Activated naive CD4-positive, alpha-beta T cell treated with anti-CD3 and anti-CD28 coated beads for 36 hours (primary cell): ENCODE measurements at places on chromosomes 12 and 14. TPM values are rescaled to one million over a fixed set of nuclear protein-coding genes. Genes with fewer than 3 reads are reported as not detected.
A peak's percentile ranks its signal among the peaks of the same experiment; 100 is the strongest.

- no peak for DNase-seq
Observed at GRCh38 chr12:22979854-22980469, 355.0 kb downstream of the ETNK1 start.

TTC8 gene
- 1.9 TPM for total RNA-seq

TAS2R46 gene
- total RNA-seq, result 0.27 TPM

TMEM179 gene
- 0.21 TPM for total RNA-seq

DNA sequence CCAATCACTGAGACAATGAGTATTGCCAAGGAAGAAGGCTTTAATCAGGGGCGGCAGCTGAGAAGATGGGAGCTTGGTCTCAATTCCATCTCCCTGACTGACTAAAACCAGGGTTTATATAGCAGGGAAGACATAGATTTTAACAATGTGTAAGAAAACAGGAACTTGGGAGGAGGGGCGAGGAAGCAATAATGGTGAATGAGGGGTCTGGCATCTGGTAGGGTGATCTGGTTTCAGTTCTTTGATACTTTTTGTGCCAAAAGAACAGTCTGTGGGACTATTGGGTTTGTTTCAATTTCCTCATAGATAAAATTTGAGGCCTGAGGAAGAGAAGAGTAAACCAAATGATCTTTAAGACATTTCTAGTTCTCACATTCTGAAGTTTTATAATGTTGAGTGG is 49.2 kb downstream of the FUT8 start:
- DNase-seq, result no peak

IL31 gene
- not detected for total RNA-seq

GUCY2C gene
- not detected for total RNA-seq

GRCh38 chr12:66633676-66634075 is 45.2 kb downstream of the GRIP1 start:
- DNase-seq, result no peak

MYF6 gene
- total RNA-seq, result not detected

GRCh38 chr12:66352197-66352596 is 49.9 kb downstream of the HELB start:
- peak; percentile 35 for DNase-seq

DNA sequence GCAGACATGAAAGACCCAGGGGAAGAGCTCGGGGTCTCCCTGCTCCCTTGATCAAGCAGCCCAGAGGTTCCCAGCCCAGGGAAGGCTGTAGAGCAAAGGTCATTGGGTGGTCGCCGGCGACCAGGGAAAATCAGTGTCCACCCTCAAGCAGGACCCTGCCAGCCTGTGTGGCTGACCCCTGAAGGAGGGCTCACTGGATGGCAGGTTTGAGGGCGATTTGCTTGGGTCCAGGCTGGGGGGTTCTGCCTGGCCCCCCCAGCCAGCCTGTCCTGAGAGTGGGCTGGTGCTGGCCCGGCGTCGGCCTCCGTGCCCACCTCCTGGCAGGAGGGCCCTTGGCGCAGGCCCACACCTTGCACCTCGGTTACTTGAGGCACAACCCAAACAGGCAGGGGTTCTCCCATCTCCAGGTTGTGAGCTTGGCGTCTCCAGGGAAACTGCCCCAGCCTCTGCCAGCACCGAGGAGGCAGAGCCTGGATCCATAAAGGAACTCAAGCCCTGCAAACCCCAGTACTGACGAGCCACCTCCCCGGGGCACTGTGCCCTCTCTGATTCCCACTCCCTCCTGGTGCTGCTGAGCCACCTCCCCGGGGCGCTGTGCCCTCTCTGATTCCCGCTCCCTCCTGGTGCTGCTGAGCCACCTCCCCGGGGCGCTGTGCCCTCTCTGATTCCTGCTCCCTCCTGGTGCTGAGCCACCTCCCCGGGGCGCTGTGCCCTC is 329.0 kb upstream of the SFSWAP start:
- DNase-seq, result no peak

CCDC197 gene
- not detected for total RNA-seq

GRCh38 chr12:111971800-111972199 is 41.2 kb downstream of the TMEM116 start:
- no peak for DNase-seq

DNA sequence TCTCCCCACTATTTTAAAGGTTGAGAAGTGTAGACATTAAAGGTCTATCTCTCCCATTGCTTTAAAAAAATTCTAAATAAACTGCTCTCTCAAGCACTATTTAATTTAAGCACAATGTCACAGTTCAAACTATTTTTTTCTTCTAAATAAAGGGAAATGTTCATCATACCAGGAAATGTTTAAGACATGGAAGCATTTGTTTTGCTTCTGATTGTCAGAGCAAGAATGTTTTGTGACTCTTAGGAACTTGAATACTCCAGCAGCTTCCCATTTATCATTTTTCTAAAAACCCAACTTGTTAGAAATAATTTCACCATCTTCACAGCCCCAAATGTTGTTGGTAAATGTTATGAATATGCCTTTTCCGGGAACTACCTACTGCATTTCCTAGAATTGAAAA is 121.8 kb upstream of the NTF3 start:
- no peak for DNase-seq
